ENCODE measurements at places on chromosomes 2 and 18. TPM values are rescaled to one million over a fixed set of nuclear protein-coding genes. Genes with fewer than 3 reads are reported as not detected.
A peak's percentile ranks its signal among the peaks of the same experiment; 100 is the strongest.

GRCh38 chr18:62643181-62643580 lies 72.2 kb upstream of the PHLPP1 start:
- no peak for DNase-seq
- no peaks in the 10 kb centered on the region for H3K27me3 ChIP-seq
- H3K4me1 ChIP-seq: no peaks in the 10 kb centered on the region
- H3K4me3 ChIP-seq: no peak overlapping the region

GRCh38 chr2:8571792-8572499 lies 109.9 kb upstream of the ID2 start:
- peaks cover 22% of the 10 kb centered on the region for H3K4me1 ChIP-seq
- H3K36me3 ChIP-seq: no peaks in the 10 kb centered on the region
- DNase-seq: no peak
- H3K4me3 ChIP-seq: no peak overlapping the region
- H3K27me3 ChIP-seq: no peaks in the 10 kb centered on the region

DNA sequence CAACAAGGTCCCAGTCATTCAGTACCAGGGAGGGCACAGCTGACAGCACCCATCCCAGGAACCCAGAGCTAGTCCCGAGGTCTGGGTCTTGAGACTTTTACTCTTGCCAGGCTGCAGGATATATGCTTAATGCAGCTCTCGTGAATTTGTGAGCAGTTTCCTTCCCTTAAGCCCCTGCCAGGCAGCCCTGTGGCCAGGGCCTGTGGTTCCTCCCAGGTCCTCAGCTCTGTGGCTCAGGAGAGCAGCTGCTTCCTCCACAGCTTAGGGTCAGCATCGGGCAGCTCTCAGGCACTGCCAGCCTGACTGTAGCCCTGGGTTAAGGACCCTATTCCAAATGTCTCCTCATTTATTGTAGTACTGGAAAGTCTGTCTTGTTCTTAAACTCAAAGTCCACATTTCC lies 1384.8 kb downstream of the RPIA start:
- DNase-seq: no peak
- no peaks in the 10 kb centered on the region for H3K27me3 ChIP-seq
- no peaks in the 10 kb centered on the region for H3K4me1 ChIP-seq
- H3K4me3 ChIP-seq: no peak overlapping the region
- no peak overlapping the region for H3K27ac ChIP-seq
- H3K36me3 ChIP-seq: no peaks in the 10 kb centered on the region

DNA sequence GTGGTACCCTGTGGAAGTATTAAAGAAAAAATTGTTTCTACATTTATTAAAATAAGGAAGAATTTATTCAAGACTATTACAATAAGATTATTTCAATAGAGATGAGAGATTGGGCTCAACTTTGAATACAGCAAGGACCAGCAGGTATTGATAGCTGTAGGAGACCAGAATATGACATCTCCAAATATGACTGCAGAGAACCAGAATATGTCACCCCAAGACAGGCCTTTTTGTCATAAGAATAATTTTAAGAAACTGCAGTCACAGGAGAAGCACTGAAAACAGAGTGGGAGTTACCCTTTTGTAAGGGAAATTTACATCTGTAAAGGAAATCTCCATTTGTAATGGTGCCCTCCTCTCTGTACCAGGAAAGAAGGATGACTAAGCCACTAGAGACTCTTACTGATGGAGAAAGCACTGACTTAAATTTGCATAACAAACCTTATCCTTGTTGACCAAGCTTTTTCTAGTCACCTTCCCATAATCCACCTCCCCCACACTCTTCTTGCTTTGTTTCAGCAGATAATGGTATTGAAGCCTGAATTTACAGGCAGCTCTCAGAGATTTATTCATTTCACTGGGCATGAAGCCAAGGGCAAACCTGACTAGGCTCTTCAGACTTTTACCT lies 145.1 kb upstream of the RMP24 start:
- no peaks in the 10 kb centered on the region for H3K36me3 ChIP-seq
- no peaks in the 10 kb centered on the region for H3K4me1 ChIP-seq
- no peak overlapping the region for H3K27ac ChIP-seq
- H3K4me3 ChIP-seq: no peak overlapping the region
- no peak for DNase-seq
- H3K27me3 ChIP-seq: no peaks in the 10 kb centered on the region

DNA sequence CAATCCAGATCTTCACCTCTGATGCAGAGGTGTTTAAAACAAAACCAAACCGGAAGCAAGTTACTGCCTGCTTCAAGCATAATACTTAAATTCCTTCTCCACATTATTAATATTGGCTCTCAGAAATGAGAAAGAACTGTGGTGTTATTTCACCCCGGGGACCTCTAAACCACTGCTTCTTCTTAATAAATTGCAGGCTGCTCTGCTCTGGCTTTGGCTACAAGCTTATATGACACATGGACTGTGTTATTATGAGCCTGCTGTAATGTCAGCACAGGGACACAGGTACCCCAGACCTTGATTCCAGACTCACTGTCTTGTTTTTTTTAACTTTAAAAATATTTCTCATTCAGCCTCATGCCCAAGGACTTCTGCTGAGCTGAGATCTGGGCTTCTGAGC lies 45.1 kb downstream of the ST6GAL2 start:
- no peak for DNase-seq
- H3K36me3 ChIP-seq: no peaks in the 10 kb centered on the region
- H3K27me3 ChIP-seq: no peaks in the 10 kb centered on the region
- no peaks in the 10 kb centered on the region for H3K4me1 ChIP-seq
- H3K27ac ChIP-seq: no peak overlapping the region

DNA sequence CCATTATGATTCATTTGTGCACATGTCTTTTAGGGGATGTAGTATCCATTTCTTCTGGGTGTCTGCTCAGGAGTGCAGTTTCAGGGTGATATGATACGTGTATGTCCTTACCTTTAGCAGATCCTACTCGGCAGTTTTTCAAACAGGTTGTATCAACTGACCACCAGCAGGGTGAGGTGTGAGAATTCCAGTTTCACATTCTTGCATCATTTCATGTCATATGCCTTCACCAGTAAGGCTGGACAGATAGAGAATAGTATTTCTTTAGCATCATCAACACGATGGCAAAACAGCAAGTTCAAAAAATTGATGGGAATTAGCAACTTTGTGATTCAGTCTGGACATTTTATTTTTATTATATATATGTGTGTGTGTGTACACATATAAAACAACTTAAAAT lies 230.0 kb upstream of the TPO start:
- no peak for DNase-seq
- no peak overlapping the region for H3K4me3 ChIP-seq
- no peak overlapping the region for H3K27ac ChIP-seq
- H3K4me1 ChIP-seq: no peaks in the 10 kb centered on the region

DNA sequence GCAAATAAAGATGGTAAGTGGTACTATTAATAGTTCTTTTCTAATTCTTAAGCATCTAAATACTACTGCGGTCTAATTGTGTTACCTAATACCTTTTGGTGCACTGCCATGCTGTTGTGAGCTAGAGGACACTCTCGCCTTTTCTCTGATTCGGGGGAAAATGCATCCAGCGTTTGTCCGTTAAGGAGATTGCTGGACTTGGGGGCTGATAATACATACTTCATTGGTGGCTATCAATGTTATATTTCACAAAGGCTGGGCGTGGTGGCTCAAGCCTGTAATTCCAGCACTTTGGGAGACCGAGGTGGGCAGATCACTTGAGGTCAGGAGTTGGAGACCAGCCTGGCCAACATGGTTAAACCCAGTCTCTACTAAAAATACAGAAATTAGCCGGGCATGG lies 141.7 kb upstream of the TWIST2 start:
- H3K27me3 ChIP-seq: no peaks in the 10 kb centered on the region
- no peak for DNase-seq
- H3K36me3 ChIP-seq: no peaks in the 10 kb centered on the region
- no peak overlapping the region for H3K27ac ChIP-seq
- no peak overlapping the region for H3K4me3 ChIP-seq

DNA sequence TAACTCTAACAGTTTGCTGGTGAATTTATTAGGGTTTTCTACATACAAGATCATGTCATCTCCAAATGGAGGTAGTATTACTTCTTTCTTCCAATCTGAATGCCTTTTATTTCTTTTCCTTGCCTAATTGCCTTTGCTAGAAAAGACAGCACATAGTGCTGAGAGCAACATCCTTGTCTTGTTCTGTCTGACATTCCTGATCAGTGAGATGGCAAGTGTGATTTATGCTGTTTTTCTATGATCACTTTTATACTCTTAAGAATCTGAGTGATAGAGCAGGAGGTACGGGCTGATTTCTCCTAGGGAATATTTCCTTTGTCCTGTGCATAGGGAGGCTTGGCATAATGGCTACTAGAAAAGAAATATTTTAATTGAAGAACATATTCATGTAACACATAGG lies 17.3 kb downstream of the LYPD6B start:
- no peak overlapping the region for H3K27ac ChIP-seq
- no peak overlapping the region for H3K4me3 ChIP-seq
- H3K27me3 ChIP-seq: no peaks in the 10 kb centered on the region
- H3K4me1 ChIP-seq: no peaks in the 10 kb centered on the region
- DNase-seq: no peak

- H3K27ac ChIP-seq: no peak overlapping the region
- no peak overlapping the region for H3K4me3 ChIP-seq
- no peaks in the 10 kb centered on the region for H3K36me3 ChIP-seq
- DNase-seq: no peak
- no peaks in the 10 kb centered on the region for H3K27me3 ChIP-seq
These were observed 90.3 kb upstream of the LCLAT1 start for GRCh38 chr2:30356776-30357175.

DNA sequence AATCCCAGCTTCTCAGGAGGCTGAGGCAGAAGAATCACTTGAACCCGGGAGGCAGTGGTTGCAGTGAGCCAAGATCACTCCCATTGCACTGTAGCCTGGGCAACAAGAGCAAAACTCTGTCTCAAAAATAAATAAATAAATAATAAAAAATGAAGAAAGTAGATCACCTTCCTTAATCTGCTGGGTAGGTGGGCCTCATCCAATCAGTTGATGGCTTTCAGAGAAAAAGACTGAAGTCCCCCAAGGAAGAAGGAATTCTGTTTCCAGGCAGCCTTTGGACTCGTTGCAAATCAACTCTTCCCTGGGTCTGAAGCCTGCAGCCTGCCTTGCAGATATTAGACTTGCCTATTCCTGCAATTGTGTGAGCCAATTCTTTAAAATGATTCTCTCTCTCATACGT lies 136.5 kb downstream of the TFCP2L1 start:
- no peaks in the 10 kb centered on the region for H3K27me3 ChIP-seq
- H3K4me3 ChIP-seq: no peak overlapping the region
- no peaks in the 10 kb centered on the region for H3K4me1 ChIP-seq
- H3K27ac ChIP-seq: no peak overlapping the region
- no peaks in the 10 kb centered on the region for H3K36me3 ChIP-seq

- no peak overlapping the region for H3K27ac ChIP-seq
- peaks cover 14% of the 10 kb centered on the region for H3K4me1 ChIP-seq
- H3K4me3 ChIP-seq: no peak overlapping the region
- H3K27me3 ChIP-seq: no peaks in the 10 kb centered on the region
These were observed 3.2 kb upstream of the DDX1 start for GRCh38 chr2:15588329-15588919.

- DNase-seq: no peak
- no peaks in the 10 kb centered on the region for H3K4me1 ChIP-seq
- H3K27ac ChIP-seq: no peak overlapping the region
- no peaks in the 10 kb centered on the region for H3K27me3 ChIP-seq
- H3K36me3 ChIP-seq: no peaks in the 10 kb centered on the region
- no peak overlapping the region for H3K4me3 ChIP-seq
These were observed 169.4 kb downstream of the LDLRAD4 start for GRCh38 chr18:13387855-13388548.

DNA sequence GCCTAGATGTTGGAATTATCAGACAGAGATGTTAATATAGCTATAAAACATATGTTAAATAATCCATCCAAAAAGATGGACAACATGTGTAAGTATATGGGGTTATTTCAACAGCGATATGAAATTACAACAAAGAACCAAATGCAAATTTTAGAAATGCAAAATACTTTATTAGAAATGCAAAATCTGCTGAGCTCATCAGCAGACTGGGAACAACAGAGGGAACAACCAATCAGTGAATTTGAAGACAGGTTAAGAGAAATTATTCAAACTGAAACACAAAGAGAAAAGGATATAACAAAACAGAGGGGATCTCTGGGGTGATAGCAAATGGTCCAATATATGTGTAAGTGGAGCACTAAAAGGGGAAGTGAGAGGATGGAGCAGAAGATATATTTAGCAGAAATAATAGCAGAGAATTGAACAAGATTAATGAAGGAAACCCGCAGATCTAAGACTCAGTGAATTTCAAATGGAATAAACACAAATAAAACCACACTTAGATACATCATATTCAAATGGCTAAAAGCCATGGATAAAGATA lies 13.5 kb upstream of the HS6ST1 start:
- H3K27ac ChIP-seq: no peak overlapping the region
- no peaks in the 10 kb centered on the region for H3K27me3 ChIP-seq
- DNase-seq: no peak
- H3K4me1 ChIP-seq: no peaks in the 10 kb centered on the region
- H3K4me3 ChIP-seq: no peak overlapping the region
- no peaks in the 10 kb centered on the region for H3K36me3 ChIP-seq

DNA sequence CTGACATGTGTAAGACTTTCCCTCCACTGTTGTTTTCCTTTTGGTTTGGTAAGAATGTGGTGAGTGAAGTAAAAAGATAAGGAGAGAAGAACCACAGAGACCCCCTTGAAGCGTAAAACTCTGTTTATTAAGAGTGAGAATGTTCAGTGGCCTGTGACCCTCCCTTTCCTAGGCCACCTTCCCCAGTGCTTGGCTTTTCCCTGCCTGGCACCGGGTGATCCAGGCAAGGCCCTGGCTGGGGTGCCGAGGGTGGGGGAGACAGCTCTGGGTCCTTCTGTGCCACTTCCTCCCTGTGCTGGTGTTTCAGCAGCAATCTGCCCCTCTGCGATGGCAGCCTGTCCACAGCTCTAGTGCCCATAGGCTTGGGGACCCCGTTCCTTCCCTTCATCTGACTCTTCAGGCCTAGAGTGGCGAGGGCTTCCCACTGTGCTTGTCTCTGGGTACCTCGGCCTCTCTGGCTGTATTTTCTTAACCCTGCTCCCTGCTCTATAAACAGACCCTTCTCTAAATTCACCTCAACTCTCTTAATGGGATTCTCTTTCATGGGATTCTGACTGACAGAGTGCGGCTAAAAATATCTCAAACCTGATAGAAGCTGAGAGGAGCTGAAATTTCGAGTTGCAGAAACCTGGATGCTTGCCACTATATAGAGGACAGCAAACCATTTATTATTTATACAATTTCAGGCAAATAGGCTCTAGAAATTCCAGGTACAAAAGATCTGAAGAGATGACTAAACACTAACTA lies 461.0 kb downstream of the DLGAP1 start:
- peak; percentile 55 for DNase-seq
- peaks cover 25% of the 10 kb centered on the region for H3K4me1 ChIP-seq
- no peak overlapping the region for H3K4me3 ChIP-seq
- H3K27me3 ChIP-seq: no peaks in the 10 kb centered on the region
- no peaks in the 10 kb centered on the region for H3K36me3 ChIP-seq
- peak overlapping the region; percentile 87 for H3K27ac ChIP-seq

The CFAP221 gene
- 13.6 TPM for polyA plus RNA-seq

The C2orf81 gene
- 7.1 TPM for polyA plus RNA-seq

The SRD5A2 gene
- polyA plus RNA-seq: not detected
